Parietal lobe (tissue), 2 donors: ENCODE measurements at places on chromosomes 2 and 18. TPM values are rescaled to one million over a fixed set of nuclear protein-coding genes. Genes with fewer than 3 reads are reported as not detected.

Gene TSPYL6
- 0.31 TPM for total RNA-seq

Gene SH3BP4
- total RNA-seq = 14.4 TPM

Gene C2orf78
- not detected for total RNA-seq

Gene HOXD8
- not detected for total RNA-seq

Gene HOXD13
- total RNA-seq = not detected

Gene PPM1G
- total RNA-seq = 63.2 TPM

Gene SPC25
- total RNA-seq = 5.9 TPM

Gene TEKT4
- not detected for total RNA-seq

Gene SMAD2
- total RNA-seq = 77.3 TPM

Gene SULT1C2
- 0.31 TPM for total RNA-seq

Gene CKAP2L
- 4.7 TPM for total RNA-seq

Gene RASGRP3
- total RNA-seq = 12.2 TPM

Gene CD207
- not detected for total RNA-seq

Gene TGIF1
- total RNA-seq = 17.2 TPM

Gene DSC3
- total RNA-seq = 0.31 TPM

Gene ICA1L
- total RNA-seq = 230 TPM

Gene SNED1
- total RNA-seq = 5.6 TPM

Gene IFIH1
- 2.2 TPM for total RNA-seq

Gene MORN2
- total RNA-seq = 21.3 TPM

Gene LOXHD1
- total RNA-seq = 0.31 TPM

Gene IL37
- not detected for total RNA-seq

Gene POTEJ
- total RNA-seq = not detected

Gene CABLES1
- total RNA-seq = 4.7 TPM

Gene CCDC74B
- total RNA-seq = 5.6 TPM

Gene LRP1B
- total RNA-seq = 117 TPM

Gene APCDD1
- 18.8 TPM for total RNA-seq

Gene REG3A
- total RNA-seq = not detected

Gene ARHGAP28
- total RNA-seq = 17.5 TPM
